ENCODE measurements at places on chromosomes 16 and 17.

GRCh38 chr17:6555331-6556120, 829 bp downstream of the PITPNM3 start:
- no peak for DNase-seq

- DNase-seq = no peak
Observed at GRCh38 chr17:1779571-1780131, 17.8 kb downstream of the SERPINF1 start.

GRCh38 chr16:50469744-50470321, 78.4 kb upstream of the NKD1 start:
- no peak for DNase-seq

GRCh38 chr17:57782062-57782490, 37.0 kb upstream of the CCDC182 start:
- DNase-seq = no peak

GRCh38 chr17:46742565-46743270, 75.8 kb downstream of the WNT3 start:
- no peak for DNase-seq

DNA sequence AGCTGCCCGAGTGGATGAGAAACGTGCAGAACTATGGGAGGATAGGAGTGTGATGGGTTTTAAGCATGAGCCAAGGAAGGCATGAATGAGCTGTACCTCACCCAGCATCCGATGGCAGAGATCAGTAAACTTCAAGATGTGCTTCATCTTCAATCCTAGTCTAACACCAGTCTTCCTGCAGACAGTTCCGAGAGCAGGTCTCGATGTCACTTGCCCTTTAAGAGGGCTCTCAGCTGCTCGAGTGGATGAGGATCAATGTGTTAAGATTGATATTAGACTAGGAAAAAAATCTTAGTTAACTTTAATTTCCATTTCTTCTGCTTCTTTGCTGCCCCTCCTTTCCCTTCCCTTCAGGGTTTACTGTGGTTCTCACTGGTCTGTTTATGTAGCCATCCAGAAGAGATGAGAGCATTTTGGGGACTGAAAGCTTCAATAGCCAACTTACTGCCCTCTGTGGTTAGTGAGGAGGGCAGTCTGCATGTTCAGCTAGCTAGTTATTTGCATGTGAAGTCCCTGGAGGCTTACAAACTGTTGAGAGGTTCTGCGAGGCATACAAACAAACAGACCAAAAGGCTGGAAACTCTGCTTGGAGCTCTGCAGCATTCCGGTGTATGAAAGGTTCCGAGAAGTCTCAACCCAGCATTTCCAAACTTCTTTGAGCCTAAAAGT, 15.3 kb downstream of the KLHL36 start:
- DNase-seq = no peak

DNA sequence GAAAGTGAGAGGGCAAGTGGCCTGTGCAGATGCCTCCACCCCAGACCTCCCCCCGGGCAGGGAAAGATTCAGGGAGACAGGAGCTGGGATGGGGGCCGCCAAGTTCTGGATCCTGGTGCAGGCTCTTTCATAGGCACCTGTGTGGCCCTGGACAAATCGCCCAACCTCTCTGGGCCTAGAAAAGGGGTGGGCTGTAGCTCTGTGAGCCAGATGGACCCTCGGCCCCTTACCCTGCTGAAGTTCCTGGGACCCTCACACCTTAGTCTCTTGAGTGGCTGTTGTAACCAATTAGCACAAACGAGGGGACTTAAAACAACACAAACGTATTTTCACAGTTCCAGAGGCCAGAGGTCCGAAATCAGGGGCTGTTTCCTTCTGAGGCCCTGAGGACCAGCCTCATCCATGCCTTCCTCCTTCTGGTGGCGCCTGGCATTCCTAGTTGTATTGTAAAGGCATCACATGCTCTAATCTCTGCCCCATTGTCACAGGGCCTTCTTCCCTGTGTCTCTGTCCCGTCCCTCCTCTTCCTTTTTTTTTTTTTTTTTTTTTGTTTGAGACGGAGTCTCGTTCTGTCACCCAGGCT, 352.6 kb downstream of the SEC14L1 start:
- no peak for DNase-seq

- no peak for DNase-seq
Observed at GRCh38 chr16:84952335-84953189, 58.8 kb downstream of the ZDHHC7 start.

DNA sequence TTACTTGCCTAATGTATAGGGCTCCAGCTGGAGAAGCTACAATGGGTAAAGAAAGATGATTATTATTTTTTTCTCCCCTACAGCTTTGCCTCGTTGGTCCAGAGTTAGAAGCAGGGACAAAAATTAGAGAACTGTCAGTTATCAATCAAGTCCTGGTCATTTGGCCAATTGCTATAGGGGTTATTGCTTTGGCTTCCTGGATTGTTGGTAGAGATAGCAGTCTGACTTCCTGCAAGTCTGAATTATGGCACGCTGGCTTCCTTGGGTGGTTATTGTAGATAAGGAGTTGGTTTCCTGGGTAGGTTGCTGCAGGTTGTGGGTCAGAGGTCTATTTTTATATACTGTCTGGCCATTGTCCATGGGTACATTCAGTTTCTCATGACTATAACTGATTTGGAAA, 84.7 kb upstream of the ELAC2 start:
- no peak for DNase-seq

DNA sequence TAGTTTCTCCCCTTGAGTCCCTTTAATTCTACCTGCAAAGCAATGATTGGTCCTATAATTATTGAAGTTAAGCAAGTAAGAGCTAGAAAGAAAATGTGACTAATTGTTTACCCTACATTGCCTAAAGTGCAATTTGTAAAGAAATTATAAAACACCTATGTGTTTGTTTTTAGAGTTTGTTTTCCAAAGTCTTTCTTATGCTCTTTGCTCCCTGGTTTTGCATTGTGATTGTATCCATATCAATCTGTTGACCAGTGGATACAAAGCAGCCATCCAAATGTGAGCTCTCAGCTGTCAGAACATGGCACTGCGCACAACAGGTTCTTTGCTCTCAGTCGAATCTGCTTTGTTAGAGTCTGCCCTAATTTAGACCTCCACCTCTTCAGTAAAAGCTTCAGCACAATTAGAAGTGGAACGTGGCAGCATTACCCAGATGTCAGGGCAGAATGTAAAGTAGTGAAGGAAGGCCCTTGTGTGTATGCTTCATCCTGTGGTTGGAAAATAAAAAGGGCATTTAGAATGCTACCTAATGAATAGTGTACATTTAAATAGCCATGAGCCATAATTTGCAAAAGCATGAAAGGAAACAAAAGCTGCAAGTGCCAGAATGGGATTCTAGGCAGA, 70.5 kb downstream of the AATF start:
- no peak for DNase-seq

DNA sequence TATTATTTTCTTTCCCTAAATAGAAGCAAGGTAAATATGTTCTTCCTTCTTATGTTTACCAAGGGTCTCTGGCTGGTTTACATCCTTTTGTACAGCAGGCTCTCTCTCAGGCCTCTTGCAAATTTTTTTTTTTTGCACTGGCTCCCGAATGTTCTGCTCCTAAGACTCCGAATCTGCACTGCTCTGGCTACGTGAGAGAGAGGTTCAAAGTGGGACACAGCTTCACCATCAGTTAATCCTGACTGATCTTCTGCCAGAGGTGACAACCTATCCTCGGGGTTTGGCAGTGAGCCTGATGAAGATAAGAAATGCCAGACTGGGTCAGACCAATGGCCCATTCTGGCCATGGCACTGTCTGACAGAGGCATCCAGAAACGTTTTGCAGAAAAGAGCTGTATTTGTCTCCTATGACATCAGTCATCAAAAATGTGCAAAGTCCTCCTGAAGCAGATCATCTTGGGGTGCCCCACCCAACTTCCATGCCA, 136.9 kb downstream of the GRIN2A start:
- DNase-seq = no peak

- no peak for DNase-seq
Observed at GRCh38 chr16:53043986-53044601, 8.6 kb downstream of the CHD9NB start.

DNA sequence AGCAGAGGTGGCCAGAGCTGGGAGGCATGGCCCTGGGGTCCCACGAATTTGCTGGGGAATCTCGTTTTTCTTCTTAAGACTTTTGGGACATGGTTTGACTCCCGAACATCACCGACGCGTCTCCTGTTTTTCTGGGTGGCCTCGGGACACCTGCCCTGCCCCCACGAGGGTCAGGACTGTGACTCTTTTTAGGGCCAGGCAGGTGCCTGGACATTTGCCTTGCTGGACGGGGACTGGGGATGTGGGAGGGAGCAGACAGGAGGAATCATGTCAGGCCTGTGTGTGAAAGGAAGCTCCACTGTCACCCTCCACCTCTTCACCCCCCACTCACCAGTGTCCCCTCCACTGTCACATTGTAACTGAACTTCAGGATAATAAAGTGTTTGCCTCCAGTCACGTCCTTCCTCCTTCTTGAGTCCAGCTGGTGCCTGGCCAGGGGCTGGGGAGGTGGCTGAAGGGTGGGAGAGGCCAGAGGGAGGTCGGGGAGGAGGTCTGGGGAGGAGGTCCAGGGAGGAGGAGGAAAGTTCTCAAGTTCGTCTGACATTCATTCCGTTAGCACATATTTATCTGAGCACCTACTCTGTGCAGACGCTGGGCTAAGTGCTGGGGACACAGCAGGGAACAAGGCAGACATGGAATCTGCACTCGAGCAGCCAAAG, 2.3 kb downstream of the CSF3 start:
- DNase-seq = no peak

DNA sequence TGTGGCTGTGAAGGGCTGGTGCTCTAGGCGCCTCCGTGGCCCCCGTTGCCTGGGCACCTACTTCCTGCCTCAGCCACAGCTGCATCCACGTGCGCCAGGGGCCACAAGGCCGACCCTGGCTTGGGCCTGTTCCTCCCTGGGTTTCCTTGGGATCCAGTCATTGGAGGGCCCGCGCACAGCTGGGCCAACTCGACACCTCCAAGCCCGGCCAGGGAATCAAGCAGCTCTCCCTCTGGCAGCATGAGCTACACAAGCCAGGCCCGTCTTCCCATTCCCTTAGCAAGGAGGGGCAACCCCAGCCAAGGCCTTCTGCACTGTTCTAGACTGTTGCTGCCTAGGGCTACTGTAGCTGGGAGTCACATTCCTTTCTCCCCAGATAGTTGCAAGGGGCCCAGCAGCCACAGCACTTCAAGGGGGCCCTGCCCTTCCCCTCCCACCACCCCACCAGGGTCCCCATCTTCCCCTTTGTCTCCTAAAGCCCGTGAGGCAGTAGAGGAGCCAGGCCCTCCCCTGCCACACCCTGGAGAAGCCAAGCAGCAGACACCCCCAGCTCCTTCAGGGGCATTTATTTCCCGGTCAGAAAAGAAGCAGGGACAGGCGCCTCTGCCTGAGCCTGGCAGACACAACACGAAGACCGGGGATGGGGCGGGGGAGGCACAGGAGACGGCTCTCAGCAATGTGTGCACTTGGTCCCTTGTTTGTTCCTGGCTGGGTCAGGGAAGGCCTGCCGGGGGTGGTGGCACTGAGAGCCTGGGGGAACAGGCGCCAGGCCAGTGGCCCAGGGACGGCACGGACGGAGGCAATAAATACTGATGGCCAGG, 3.8 kb downstream of the ARHGDIA start:
- no peak for DNase-seq

DNA sequence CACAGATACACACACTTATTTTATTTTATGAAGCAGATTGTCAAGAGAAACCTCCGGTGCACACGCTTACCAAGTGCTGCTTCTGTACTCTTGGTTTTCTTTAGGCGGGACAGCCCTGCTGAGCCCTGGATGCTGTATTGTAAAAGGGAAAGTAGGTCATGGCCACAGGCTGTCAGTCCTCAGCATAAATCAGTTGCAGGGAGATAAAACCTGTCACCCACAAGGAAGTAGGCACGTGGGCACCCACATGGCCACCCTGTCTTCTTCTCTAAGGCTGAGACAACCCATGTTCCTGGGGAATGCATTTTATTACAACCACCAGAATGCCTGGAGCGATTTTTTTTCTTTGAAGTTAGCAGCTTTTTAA, 59.3 kb downstream of the ASIC2 start:
- DNase-seq = no peak

DNA sequence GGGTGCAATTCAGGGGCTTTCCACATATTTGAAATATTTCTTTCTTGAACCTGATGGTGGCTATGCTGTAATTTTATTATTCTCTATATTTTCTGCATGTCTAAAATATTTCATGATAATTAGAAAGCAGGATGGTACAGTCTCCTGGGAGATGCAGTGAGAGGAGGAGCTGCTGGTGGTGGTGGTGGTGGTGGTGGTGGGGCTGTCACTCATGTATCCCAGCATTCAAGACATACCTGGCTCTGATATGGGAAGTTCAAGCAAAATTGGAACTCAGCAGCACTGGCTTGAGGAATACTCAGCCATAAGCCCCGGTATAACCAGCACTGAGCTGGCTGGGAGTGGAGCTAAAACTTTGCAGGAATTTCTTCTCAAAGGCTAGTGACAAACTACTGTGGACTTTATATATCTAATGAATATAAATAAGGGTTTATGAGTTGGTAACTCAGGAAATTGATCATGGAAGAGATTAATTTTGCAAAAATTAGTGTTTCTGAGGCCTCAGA, 200.3 kb downstream of the PRKCB start:
- DNase-seq = no peak

- DNase-seq = no peak
Observed at GRCh38 chr17:66746736-66747135, 88.2 kb upstream of the CACNG5 start.

GRCh38 chr16:70422543-70422942, 16.4 kb downstream of the ST3GAL2 start:
- DNase-seq = no peak

- DNase-seq = no peak
Observed at GRCh38 chr17:52209507-52209906, 51.0 kb upstream of the CA10 start.

- no peak for DNase-seq
Observed at GRCh38 chr16:61435346-61435745, 600.9 kb downstream of the CDH8 start.

DNA sequence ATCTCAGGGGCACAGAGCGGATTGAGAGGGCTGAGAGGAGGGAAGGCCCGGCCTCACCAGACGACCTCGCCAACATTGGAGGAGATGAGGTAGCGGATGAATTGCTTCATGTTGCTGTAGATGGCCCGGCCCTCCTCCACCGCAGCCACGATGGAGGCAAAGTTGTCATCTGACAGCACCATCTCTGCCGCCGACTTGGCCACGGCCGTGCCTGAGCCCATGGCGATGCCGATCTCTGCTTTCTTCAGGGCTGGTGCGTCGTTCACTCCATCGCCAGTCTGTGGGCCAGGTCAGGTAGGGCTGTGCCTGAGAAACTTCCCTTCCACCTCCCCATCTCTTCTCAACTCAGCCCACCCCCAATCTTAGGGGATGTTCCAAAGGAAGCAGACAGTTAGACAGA, 21.1 kb upstream of the P2RX1 start:
- DNase-seq = no peak

All from NCI-H2081 treated with DMSO at 0.1 percent for 48 hours (cell line).